ENCODE measurements at places on chromosomes 12 and 14.

DNA sequence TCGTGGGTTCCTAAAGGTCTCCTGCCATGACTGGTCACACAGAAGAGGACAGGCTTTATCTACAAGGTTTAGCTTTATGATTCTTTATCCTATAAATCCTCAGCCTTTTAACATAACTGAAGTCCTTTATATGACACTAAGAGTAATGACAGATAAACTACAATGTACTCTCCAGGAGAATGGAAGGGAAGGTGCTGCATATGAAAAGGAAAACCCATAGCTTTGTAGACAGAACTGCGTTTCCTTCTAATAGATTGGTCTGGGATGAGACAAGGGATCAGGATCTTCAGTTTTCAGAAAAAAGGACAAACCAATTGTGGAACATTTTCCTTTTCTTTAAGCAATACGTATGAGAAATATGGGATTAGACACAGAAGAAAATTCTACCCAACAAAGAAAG is 201.1 kb upstream of the NPAS3 start:
- H3K27ac ChIP-seq: no peak overlapping the region
- DNase-seq: no peak
- H3K27me3 ChIP-seq: no peaks in the 10 kb centered on the region
- no peaks in the 10 kb centered on the region for H3K36me3 ChIP-seq
- H3K4me1 ChIP-seq: no peaks in the 10 kb centered on the region

GRCh38 chr14:87601036-87601435 is 391.9 kb downstream of the GALC start:
- H3K4me3 ChIP-seq: no peak overlapping the region
- H3K36me3 ChIP-seq: no peaks in the 10 kb centered on the region
- DNase-seq: no peak
- H3K27ac ChIP-seq: no peak overlapping the region
- H3K4me1 ChIP-seq: no peaks in the 10 kb centered on the region
- no peaks in the 10 kb centered on the region for H3K27me3 ChIP-seq

DNA sequence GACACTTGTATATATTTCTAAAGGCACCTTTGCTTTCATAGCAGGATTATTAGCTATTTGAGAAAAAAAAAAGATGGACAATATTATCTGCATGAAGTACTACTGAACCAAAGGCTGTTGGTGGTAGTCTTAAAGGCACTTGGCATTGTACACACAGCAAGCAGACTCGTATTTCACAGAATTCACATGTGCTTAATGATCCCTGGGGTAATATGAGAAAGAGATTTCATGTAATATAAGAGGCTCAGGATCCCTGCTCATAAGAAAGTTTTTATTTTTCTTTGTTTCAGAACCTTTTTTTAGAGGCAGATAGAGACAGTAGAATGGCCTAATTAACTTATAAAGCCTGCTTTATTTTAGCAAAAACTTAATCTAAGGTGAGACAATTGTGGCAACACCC is 59.5 kb downstream of the SYNE2 start:
- H3K27me3 ChIP-seq: no peaks in the 10 kb centered on the region
- H3K27ac ChIP-seq: no peak overlapping the region
- no peaks in the 10 kb centered on the region for H3K4me1 ChIP-seq
- no peak for DNase-seq

DNA sequence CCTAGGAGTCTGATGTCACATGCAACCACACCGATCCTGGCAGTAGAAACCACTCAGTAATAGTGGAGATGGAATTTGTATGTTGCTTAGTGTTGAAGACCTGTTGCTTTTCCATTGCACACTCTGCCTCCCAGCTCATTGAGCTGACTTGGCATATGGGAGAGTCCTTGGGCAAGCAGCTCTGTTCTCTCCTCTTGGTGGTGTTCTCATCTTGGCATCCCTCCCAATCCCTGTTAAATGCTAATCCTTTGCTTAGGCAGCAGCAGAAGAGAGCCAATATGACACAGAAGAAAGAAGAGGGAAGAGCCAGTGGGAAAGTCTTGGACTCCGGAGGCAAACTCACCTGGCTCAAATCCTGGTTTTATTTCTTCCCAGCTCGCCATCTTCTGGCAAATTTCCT is 178.0 kb upstream of the CAND1 start:
- no peak overlapping the region for H3K4me3 ChIP-seq
- H3K36me3 ChIP-seq: no peaks in the 10 kb centered on the region
- peaks cover 6% of the 10 kb centered on the region for H3K27me3 ChIP-seq
- no peak overlapping the region for H3K27ac ChIP-seq

- peaks cover 11% of the 10 kb centered on the region for H3K4me1 ChIP-seq
- no peaks in the 10 kb centered on the region for H3K27me3 ChIP-seq
- no peak overlapping the region for H3K27ac ChIP-seq
- H3K4me3 ChIP-seq: no peak overlapping the region
These were observed 58.7 kb upstream of the PRMT8 start for GRCh38 chr12:3432176-3432742.

GRCh38 chr12:12521044-12521485 is 41.6 kb downstream of the DUSP16 start:
- no peaks in the 10 kb centered on the region for H3K4me1 ChIP-seq
- no peaks in the 10 kb centered on the region for H3K27me3 ChIP-seq
- H3K27ac ChIP-seq: no peak overlapping the region
- DNase-seq: no peak

DNA sequence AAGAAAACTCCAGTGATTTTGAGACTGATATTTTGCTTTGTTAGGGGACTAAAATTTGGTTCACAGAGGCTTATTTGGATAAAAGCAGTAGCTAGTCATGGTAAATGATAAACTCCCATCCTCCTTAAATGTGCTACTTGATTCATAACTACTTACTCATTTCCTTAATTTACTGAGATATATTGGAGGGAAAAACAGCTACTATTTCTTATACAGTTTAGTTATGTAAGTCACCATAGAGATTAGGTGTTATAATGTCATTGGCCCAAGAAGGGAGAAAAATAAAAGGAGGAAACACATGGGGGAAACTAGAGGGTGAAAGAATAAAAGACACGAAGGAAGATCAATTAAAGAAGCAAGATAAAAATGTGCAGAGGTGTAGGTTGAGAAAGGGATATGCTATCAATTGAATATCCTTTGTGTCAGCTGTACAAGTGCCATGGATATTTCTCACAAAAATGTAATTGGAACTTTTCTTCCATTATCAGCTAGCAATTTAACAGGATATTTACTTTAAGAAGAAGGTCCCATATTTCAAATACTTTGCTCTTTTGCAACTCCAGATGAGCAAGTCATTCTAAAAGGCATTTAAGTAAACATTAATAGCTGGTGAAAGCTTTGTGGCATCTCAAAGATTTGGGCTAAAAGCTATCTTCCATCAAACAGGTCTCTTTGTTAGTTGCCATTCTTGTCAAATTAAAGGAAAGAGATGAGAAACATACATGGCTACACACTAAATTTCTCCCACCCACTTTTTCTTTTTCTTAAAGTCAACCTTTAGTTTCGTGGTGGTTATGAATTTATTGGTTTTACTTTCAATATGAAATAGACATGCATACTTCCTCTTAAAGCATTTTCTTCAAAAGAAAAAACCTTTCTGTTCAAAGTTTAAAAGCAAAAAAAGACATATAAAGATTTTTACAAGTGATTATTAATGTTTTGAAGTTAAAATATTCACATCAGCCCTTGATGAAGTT is 439.5 kb downstream of the CCER1 start:
- H3K4me1 ChIP-seq: peaks cover 11% of the 10 kb centered on the region
- no peak overlapping the region for H3K4me3 ChIP-seq
- no peak overlapping the region for H3K27ac ChIP-seq
- H3K27me3 ChIP-seq: no peaks in the 10 kb centered on the region
- DNase-seq: peak; percentile 55

DNA sequence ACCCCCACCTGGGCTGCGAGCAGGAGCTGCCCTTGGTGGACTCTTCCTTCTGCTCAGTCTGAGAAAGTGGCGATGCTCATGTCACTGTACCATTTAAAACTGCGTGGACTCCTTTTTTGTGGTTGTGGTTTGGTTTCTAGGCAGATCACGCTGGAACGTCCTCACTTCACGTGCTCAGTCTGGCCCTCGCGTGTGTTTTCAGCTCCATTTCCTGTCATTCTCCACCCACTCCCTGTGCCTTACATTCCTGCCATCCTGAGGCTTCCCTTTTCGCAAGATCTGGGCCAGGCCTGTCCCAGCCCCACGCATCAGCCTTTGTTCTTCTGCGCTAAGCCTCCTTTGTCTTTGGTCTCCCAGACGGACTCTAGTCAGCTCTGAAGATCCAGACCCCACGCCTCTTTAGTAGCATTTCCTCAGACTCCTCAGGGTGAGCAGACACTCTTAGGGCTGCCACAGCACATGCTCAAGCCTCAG is 105.4 kb downstream of the FBXL14 start:
- H3K36me3 ChIP-seq: no peaks in the 10 kb centered on the region
- no peak for DNase-seq
- H3K27ac ChIP-seq: no peak overlapping the region
- H3K27me3 ChIP-seq: no peaks in the 10 kb centered on the region
- H3K4me1 ChIP-seq: no peaks in the 10 kb centered on the region

DNA sequence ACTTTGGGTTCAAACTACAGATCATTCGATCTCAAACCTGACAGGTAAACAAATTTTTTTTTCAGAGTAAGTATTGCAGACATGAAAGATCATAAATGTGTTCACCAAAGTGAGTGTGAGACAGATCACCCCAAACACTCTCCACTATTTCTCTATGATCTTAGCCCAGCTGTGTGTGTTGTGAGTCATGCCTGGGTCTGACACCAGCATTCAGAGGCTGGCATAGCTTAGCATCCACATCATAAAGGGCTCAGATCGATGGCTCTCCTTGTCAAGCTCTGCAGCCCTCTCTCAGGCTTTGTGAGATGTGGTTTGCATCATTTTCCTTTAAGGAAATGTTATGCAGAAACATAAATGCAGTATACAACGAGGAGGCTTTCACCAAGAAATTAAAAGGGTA is 164.9 kb downstream of the ETV6 start:
- H3K27me3 ChIP-seq: no peaks in the 10 kb centered on the region
- no peaks in the 10 kb centered on the region for H3K36me3 ChIP-seq
- no peak overlapping the region for H3K4me3 ChIP-seq
- no peak overlapping the region for H3K27ac ChIP-seq
- H3K4me1 ChIP-seq: peaks cover 4% of the 10 kb centered on the region

DNA sequence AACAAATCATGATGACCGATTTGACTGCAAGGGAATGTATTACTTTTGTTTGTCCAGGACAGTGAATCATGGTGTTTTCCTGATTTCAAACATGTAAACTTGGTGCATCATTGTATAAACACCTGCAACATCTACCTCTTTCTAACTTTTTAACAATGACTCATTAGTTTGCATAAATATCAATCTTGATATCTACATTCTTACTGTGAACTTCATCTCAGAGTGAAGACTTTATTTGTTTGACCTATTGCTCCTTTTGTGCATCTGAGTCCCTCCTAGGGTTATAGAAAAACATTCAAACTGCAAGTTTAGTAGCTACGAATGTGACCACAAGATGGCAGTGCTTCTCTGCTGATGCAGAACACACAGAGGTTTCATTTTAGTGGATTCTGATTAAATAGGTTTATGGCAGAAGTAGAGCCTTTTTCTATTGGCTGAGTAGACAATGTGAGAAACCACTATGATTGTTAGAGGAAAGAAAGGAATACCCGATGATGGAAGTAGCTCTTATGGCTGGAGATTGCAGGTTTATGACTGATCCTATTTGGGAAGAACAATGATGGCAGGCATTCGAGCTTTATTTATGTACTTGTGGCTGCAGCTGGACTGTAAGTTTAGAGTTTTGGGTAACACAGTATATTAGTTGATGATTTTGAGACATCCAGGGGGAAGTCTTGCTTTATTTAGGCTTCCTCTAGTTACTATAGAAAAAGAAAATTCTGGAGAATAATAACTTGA is 244.2 kb upstream of the OR4E1 start:
- DNase-seq: peak; percentile 95
- peaks cover 3% of the 10 kb centered on the region for H3K27me3 ChIP-seq
- no peaks in the 10 kb centered on the region for H3K36me3 ChIP-seq
- H3K27ac ChIP-seq: peak overlapping the region; percentile 79
- H3K4me3 ChIP-seq: peak overlapping the region; percentile 48

DNA sequence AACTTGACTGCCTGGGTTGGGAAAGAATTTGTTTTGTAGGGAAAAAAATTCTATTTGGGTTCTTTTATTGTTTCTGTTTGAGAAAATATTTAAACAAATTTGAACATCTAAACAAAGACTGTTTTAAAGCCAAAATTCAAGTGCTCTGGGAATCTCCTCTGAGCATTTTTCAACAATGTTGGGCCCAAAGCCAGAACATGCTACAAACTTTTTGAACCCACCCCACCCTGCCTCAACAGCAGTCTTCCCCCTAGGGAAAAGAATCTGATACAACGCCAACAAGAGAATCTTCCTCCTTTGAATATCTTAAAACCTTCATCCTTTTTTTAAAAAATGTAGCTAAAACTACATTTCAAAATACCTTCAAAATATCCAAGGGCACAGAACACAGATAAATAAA is 20.4 kb upstream of the NID2 start:
- H3K4me3 ChIP-seq: no peak overlapping the region
- no peak for DNase-seq
- no peak overlapping the region for H3K27ac ChIP-seq
- H3K36me3 ChIP-seq: no peaks in the 10 kb centered on the region

DNA sequence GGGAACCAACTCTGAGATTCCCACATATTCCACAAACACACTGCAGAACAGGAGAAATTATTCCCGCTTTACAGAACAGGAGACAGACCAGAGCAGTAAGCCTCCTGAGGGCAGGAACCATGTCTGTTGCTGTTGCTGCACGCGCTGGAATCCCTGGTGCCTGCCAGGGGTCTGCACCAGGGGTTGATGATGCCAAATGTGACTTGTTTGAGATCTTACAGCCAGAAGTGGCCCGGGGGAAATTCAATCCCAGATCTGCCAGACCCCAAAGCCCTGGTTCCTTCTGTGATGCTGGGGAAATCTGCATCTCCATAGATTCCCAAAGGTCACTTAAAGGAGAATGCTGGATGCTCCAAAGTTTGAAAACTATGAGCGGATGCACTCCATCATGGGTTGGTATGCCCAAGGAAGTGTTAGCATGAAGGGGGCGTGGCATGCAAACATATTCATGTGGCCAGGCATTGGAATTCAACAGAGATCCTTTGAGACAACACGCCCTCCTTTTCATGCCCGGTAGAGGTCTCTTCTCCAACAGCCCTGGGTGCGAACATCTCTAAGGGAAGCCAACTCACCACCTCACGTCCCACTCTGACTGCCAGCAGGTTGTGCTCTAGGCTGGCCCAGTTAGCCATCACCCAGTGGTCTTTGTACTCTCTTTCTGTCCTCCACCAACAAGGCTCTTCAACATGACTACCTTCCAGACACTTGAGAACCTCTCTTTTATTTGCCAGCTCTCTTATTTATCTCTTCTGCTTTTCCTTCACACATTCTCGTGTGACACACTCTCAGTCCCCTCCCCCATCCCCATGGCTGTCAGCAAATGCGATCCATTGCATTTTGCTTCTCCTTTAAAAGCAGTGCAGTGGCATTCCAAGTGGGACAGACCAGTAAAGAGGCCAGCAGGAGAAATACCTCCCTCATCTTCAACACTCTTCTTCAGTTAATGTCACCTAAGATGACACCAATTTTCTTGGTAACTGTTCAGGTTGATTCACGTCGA is 131.3 kb downstream of the ZFP36L1 start:
- DNase-seq: no peak
- 0 out of 2 replicates have a peak, but pooled peaks cover 4% of the 10 kb centered on the region for H3K4me1 ChIP-seq
- H3K27me3 ChIP-seq: no peaks in the 10 kb centered on the region
- H3K27ac ChIP-seq: no peak overlapping the region
- H3K36me3 ChIP-seq: no peaks in the 10 kb centered on the region
- no peak overlapping the region for H3K4me3 ChIP-seq

Data from PC-3 (cell line).